ENCODE measurements at places on chromosomes 6 and 20. TPM values are rescaled to one million over a fixed set of nuclear protein-coding genes. Genes with fewer than 3 reads are reported as not detected.

DNA sequence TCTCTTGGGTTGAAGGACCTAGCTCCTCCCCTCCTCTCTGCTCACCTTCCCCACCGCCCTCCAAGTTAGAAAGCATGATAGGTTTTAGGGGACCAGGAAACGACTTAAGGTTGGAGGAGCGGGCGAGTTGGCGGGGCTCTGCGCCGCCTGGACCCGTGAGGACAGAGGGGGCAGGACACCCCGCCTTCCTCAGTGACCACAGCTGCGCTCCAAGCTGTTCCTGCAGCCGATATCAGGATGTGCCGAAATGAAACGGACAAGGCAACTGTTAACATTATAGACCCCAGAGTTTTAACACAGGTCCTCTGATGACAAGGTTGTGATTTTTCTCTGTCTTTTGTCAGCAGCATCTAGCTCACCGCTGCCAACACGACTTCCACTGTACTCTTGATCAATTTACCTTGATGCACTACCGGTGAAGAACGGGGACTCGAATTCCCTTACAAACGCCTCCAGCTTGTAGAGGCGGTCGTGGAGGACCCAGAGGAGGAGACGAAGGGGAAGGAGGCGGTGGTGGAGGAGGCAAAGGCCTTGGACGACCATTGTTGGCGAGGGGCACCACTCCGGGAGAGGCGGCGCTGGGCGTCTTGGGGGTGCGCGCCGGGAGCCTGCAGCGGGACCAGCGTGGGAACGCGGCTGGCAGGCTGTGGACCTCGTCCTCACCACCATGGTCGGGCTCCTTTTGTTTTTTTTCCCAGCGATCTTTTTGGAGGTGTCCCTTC, at the start of gene GRM1:
Gene GRM1 (plus strand): TSS at position 212 of the 722 bp plus-strand sequence. CDS start 456 bp downstream, at position 668.
- DNase-seq: no peak

- no peak for DNase-seq
Measured at GRCh38 chr6:130755368-130756034, 71.7 kb upstream of the SMLR1 start.

GRCh38 chr6:52183131-52183713, 3.0 kb upstream of the IL17A start:
- DNase-seq: no peak

DNA sequence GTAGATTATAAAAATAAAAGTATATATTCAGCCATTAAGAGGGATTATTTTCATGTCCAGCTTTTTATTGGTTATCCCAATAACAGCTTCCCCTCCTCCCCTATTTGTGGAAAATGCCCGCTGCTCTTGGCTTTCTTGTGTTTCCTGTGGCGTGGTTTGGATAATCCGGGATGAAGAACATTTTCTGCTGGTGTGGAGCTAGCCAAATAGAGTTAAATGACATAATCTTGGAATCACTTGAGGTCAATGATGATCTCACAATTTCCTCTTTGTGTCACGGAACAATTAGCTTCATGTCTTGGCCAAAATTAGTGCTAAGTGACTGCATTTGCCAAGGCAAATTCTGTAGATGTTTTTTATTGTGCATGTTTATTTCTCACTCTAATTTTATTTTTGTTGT, 394.0 kb downstream of the LAMA2 start:
- DNase-seq: no peak

- DNase-seq: no peak
Measured at GRCh38 chr20:43987018-43987417, 72.4 kb downstream of the TOX2 start.

DNA sequence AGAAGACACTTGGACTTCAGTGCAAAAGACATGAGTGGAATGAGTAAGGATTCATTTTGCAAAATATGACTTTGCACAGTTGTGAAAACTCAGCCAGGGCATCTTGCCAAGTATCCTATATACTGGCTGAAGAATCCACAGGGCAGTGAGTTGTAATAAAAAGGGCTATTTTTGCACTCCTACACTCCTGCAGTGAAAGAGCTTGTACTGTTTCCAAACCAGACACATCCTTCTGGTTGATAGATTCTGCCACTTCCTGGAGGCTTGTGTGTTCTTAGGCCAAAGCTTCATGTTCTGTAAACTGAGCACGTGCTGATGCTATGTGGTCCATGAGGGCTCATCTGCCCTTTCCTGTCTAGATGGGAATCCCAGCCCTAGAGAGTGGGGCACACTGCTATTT, 34.9 kb downstream of the GMPR start:
- no peak for DNase-seq

DNA sequence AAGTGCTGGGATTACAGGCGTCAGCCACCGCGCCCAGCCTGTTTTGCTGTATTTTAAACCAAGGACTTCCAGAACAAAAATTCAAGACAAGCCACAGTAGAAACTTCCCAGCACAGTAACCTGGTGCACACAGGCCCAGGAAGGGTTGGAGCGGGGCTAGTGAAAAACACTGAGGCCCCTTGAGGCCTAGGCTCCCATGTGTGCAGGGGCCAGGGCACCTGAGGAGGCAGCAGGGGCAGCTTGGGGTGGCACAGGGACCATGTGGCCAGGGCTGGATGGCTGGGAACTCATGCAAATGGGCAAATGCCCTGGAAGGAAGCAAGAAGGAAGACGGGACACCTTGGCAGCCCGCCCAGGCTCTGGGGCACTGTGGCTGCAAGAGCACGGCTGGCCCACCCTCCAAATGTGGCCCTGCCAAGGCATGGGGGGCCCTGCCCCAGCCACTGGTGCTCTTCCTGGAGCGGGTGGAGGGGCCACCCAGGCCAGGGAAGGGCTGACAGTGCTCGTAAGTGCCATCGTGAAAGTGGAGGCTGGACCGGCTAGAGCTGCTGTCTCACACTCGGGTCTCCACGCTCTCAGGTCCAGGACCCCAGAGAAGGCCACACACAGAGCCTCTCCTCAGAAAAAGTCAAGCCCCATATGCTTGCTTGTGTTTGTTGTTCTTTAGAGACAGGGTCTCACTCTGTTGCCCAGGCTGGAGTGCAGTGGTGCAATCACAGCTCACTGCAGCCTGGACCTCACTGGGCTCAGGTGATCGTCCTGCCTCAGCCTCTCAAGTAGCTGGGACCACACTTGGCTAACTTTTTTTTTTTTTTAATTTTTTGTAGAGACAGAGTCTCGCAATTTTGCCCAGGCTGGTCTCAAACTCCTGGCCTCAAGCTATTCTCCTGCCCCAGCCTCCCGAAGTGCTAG, 10.3 kb downstream of the SLC2A4RG start:
- no peak for DNase-seq

DNA sequence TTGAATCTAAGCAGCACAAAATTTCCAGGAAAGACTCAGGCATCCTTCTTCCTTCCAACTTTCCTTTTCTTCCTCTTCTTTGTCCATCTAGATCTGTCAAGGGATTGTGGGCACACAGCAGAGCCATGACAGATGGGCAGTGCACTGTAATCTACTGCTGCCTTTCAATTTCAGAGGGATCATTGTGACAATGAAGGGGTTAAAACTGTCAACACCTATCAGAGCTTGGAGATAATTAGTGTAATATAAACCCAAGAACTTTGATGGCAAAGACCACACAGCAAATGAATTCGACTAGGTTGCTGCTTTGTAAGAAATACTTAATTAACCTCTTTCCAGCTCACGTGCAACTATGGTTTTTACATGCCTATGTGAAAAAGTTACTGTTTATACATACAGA, 55.0 kb downstream of the SAMD5 start:
- DNase-seq: no peak

KCNG1 gene
- 12.3 TPM for polyA plus RNA-seq

SLC22A1 gene
- polyA plus RNA-seq: 1.6 TPM
